ENCODE measurements at places on chromosomes 4 and X.

- no peak for DNase-seq
Measured at GRCh38 chr4:7307394-7308099, 115.2 kb downstream of the SORCS2 start.

DNA sequence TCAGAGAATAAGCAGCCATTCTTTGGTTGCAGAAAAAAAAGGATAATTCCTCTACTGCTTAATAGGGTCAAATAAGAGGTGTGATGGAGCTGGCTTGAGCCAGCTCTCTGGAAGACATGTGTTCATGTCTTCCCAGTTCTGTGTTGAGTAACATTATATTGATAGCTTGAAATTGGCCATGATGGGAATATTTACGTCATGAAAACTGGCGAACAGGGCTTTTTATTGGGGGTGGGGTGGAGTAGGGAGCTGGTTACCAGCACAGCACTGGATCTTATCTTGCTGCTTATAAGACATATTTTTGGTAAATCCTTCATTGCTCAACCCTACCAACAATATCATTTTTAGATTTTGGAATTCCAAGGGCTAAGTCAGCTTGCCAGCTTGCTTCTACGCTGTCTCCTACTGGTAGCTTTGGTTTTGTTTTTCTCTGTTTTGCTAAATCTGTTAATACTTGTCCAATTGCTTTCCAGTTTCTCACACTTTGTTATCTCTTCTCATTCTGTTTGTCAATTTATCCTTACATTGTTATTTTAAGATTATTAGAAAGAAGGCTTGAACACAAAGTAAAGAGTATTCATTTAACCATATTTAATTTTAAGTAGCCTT lies 25.3 kb upstream of the GBA3 start:
- DNase-seq: no peak

GRCh38 chr4:825063-825970 lies 612 bp downstream of the CPLX1 start:
- no peak for DNase-seq

DNA sequence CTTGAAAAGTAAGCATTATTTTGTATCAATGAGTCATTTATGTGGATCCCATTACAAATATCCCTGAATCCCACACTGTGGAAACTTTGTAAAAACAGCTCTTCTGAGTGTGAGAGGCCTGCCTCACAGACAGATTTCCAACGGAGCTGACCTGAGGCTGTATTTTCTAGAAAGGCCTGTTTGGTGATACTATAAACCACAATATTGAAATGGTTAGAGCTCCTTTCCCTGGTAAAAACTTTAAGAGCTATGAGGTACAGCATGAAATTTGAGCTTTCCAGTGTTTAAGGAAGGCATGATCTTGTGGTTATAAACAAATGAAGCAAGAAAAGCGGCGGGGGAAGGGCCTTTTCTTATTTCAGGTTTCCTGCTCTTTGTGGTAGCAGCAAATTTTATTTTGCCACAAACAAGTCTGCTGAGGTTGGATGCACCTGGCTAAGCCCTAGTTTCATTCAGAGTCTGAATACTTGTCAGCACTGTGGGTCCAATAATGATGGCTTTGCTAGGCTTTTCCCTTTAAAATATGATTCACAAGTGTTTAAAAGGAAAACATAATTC lies 86.8 kb upstream of the ETNPPL start:
- no peak for DNase-seq

- no peak for DNase-seq
Measured at GRCh38 chrX:118448273-118448783, 47.3 kb upstream of the DOCK11 start.

- DNase-seq: no peak
Measured at GRCh38 chrX:69430785-69431184, 73.3 kb upstream of the NALF2 start.

Data from GM12892 (cell line).